Cerebellum (tissue), 4 donors: ENCODE measurements at places on chromosomes 4 and X. TPM values are rescaled to one million over a fixed set of nuclear protein-coding genes. Genes with fewer than 3 reads are reported as not detected.

Gene UPF3B
- total RNA-seq = 5.0 TPM

Gene GPC3
- total RNA-seq = 13.8 TPM

Gene CCDC158
- 4.3 TPM for total RNA-seq

Gene OTC
- not detected for total RNA-seq

Gene SPINK2
- total RNA-seq = not detected

Gene MAGEA11
- not detected for total RNA-seq

Gene ACE2
- 0.64 TPM for total RNA-seq

Gene ABLIM2
- total RNA-seq = 14.2 TPM

Gene TMSB15C
- total RNA-seq = 38.4 TPM

Gene PIGA
- total RNA-seq = 17.9 TPM

Gene DTHD1
- 2.1 TPM for total RNA-seq

Gene NOX1
- not detected for total RNA-seq

Gene ALB
- 7.3 TPM for total RNA-seq

Gene TRIM2
- 440 TPM for total RNA-seq

- no peak for DNase-seq
Measured at GRCh38 chr4:38172078-38172477, 211.9 kb downstream of the PTTG2 start.

DNA sequence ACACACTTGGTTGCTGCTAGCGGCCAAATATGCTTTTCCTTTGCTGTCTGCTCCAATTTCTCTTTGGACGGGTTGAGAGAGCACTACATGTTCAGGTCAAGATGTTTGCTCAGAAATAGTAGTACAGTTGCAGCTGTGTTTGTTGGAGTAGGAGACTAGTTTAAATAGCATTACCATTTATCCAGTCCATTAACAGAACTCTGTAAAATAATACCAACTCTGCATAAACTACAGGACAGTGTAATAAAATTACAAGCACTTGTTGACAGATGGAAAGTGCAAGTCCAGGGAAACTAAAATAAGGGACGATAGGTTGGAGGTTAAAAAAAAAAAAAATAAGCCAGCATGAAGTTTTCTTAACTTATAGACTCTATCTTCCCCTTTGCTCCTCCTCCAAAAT lies 20.2 kb downstream of the SLIT2 start:
- DNase-seq = no peak

GRCh38 chrX:6184900-6185515 lies 43.7 kb downstream of the NLGN4X start:
- no peak for DNase-seq

DNA sequence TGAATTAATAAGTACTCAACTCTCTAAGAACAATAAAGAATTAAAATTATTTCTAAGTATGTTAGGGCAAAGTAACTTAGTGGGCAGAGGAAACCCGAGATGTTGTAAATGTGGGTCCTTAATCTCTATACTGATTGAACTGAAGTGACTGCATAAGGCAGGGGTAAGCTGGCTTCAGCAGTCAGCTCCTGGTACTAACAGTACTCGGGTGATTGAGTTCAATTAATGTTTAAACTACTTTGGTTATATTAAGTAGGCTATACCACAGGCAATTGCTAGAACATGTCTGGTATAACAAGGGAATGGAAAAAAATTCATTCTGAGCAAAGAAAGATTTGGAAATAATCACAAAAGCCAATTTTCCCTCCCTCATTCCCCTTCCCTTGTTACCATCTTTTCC lies 90.7 kb downstream of the LNX1 start:
- DNase-seq = no peak

DNA sequence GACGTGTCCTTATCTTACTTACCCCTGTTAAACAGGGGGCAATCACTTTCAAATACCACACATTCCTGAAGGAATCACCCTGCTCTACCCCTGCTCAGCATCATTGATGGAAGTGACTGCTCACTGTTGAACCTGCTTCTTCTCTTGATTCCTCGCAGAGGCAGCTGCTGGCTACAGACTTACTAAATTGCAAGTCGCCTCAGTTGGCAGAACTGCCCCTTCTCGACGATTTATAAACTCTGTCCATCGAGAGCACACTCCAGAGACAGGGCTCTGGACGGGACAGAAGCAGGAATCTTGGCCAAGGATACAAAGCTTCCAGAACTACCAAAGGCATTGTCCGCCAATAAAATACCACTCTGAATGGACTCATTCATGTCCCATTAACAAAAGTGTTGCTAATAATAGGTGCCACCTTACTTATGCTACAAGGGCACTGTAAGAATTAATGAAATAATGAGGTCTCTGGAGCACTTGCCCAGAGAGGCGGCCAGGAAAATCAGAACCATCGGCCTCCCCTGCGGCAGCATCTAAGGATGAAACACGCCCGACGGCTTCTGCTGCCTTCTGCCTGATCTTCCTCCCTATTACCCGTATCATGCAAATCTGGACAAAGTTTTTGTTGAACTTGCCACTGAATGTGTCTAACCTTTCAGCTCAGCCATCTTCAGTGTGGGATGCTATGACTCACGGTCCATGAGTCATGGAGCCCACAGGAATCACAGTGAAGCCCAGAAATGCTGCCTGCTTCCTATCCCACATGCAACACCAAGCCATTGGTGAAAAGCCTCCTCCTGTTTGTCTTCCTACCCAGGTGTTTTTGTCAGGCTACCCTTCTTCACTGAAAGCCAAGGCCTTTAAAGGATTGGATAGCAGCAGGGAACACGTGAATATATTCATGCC lies 164.9 kb downstream of the MAML3 start:
- no peak for DNase-seq

- DNase-seq = peak; percentile 38
Measured at GRCh38 chr4:82811838-82812341, 13.3 kb upstream of the SCD5 start.

- no peak for DNase-seq
Measured at GRCh38 chr4:83281307-83281706, 3.3 kb downstream of the COQ2 start.

- no peak for DNase-seq
Measured at GRCh38 chr4:4637710-4638109, 95.9 kb upstream of the STX18 start.

GRCh38 chr4:48064349-48064748 lies 47.8 kb downstream of the NIPAL1 start:
- no peak for DNase-seq

GRCh38 chr4:1035510-1035909 lies 24.1 kb downstream of the FGFRL1 start:
- DNase-seq = peak; percentile 42

DNA sequence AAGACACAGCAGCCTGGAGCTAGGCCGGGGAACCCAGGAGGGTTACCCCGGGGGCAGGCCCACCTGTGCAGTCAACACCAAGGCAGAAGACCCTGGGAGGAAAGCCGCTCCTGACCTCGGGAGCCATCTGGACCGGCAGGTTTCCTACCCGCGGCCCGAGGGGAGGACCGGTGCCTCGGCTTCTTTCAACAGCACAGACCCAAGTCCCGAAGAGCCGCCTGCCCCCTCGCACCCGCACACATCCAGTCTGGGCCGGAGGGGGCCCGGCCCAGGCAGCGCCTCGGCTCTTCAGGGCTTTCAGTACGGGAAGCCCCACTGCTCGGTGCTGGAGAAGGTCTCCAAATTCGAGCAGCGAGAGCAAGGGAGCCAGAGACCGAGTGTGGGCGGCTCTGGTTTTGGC lies 157.8 kb downstream of the SOWAHB start:
- DNase-seq = no peak

DNA sequence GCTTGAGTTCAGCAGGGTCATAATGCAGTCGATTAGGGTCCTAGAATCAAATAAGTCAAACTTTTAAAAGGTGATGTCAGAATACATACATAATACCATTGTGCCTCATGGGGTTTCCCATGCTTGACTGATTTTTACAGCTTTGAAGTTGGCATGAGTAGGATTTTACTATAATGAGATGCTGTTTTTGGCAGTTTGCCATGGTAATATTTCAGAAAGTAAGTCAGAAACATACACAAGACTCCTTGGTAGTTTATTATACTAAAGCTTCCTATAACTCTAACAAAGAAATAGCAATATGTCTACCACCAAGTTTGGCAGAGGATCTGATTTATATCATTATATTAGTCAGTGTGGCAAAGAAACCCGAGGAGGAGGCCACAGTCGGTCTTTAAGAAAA lies 45.2 kb downstream of the PHKA2 start:
- DNase-seq = peak; percentile 2

DNA sequence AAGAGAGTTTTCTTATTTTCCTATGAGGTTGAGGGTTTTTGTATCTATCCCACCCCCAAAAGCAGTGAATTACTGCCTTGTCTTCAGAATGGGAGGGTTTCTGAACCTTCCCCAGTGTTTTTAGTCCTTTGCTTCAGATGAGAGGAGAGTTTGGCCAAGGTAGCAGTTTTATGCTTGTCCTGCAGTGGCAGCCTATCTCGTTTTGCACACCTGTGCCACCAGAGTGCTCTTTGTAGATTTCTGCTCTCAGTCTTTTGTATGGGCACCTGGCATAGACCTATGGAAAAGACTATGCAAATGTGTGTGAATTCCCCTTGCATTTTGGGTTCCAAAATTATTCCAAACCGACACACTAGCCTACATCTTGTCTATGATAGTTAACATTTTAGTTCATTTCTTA lies 5.8 kb downstream of the TBC1D19 start:
- DNase-seq = no peak

DNA sequence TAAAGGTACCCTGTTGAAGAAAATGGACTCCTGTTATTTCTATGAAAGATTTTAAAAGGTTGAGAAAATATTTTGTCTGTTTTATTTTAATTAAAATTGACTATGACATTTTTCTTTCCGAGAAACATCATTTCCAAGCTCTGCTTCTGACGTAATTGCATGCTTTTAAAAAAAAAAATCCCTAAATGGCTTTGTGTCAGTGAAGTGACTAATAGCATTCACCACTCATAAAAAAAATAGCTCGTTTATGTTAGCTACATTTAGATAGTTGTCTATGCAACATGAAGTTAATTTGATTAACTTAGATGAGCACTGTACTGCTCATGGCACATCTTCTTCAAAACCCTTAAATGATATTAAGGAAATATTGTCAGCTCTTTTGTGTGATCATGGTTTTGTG lies 105.1 kb upstream of the KLHL13 start:
- DNase-seq = no peak

- DNase-seq = no peak
Measured at GRCh38 chr4:79757600-79757999, 315.4 kb downstream of the ANTXR2 start.

DNA sequence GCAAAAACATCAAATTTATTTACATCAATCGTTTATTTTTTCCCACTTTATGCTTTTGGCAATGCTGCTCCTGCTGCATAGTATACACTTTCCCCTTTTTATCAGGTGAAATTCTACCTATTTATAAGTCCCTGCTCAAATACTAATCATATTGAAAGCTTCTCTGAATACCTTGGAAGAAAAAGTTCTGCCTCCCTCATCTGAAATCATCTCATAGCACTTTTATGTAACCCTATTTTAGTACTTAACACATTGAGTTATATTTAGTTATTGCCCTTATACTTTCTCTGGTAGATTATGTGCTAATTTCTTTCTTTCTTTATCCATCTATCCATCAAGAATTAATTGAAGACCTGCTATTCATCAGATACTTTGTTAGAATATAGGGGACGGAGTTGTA lies 1.1 kb upstream of the WDR17 start:
- no peak for DNase-seq

GRCh38 chrX:9378980-9379696 lies 85.7 kb upstream of the TBL1X start:
- no peak for DNase-seq

GRCh38 chrX:44043496-44043895 lies 70.3 kb upstream of the NDP start:
- no peak for DNase-seq

DNA sequence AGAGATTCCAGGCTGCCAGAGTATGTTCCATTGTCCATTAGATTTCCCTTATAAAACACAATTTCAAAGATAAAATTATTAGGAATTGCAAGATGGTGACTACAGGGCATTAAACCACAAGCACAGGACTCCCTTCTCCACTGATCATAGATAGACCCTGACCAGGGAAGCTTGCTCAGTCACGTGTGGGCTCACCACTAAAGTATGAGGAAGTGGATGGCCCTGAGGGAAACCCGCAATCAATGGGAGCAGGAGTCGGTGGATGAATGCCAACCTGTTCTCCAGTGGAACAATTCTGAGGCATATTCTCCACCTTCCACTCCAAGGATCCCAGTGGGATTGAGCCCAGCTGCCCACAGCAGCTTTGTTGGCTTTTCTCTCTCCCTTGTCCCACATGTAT lies 515.7 kb downstream of the BCOR start:
- DNase-seq = no peak

DNA sequence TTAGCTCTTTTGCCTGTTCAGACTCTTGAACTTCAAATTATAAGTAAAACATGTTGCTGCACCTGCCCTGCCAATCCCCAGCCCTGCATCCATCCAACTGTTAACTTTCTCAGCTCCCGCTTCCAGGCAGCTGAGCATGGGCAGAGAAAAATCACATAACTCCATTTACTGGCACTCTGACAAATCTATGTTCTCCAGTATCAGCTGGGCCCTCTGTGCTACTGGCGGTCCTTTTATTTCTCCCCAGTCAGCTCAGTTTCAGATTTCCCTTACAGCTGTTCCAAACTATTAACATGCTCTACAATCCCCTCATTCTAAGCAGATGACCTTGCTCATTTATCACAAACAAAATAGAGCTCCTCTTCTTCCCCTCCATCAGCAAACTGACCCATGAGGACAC lies 240.4 kb upstream of the TET2 start:
- no peak for DNase-seq

DNA sequence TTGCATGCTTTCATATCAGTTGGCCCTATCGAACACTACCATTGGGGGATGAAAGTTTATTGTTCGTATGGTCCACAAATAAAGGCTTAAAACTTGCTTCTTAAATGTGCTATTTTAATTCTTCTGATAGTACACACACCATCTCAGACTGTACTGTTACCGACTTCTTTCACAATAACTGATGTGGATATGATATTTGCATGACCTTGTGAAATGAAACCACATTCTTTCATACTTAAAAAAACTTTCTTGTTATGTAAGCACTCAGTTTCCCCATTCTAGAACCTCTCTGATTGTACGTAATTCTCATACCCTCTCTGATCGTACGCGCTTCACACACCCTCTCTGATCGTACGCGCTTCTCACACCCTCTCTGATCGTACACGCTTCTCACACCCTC lies 12.0 kb upstream of the WDR19 start:
- no peak for DNase-seq

DNA sequence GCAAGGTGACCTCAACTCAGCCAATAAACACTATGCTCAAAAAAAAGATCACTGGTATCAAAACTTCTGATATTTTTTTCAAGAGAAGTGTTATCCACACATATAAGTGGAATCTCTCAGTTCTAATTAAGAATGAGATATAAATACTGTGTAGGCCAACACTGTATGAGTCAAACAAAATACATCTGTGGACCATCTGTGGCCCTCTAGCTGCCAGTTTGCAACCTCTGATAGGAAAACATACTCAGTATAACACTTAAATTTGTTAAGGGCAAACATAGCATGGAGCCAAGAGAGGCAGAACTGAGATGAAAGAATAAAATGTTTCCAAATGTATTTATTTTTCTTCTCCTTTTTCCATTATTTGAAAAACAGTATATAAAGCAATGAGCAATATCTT lies 377.3 kb downstream of the ARAP2 start:
- no peak for DNase-seq
